HCEC 1CT (cell line): ENCODE measurements at places on chromosomes 2 and 18.
A peak's percentile ranks its signal among the peaks of the same experiment; 100 is the strongest.

DNA sequence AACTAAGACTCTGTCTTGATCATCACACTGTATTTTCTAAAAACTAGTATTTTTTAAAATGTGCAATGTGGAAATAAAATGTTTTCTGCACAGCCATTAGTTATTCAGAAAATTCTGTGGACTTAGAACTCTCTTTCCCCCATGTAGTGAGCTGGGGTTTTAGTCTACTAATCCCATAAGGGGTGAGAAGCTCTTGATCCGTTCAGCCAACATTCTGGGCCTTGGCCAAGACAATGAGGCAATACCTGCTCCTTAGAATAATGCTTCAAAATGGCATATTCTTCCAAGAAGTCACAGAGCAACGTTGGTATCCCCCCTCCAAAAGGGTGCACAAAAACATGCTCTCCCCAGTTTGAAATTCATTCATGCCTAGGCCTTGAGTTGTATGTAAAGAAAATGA lies 4.0 kb downstream of the REEP1 start:
- no peak for DNase-seq

DNA sequence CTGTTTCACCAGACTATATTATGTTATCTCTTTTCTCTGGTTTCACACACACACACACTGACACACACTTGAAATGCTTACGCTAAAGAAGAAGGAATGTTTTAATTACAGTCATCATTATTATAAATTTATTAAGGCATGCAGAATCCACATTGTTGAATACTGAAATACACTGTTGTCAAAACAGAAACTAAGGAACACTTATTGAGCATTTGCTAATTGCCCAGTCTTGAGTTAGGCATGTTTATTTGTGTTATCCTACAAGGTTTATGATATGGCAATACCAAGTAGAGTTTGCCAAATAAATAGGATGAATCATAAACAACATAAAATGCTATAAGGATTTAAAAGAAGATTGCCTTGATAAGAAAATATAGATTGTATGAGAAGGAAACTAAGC lies 917.0 kb upstream of the PIK3C3 start:
- no peak for DNase-seq

- no peak for DNase-seq
Observed at GRCh38 chr2:30915486-30915885, 108.2 kb upstream of the CAPN13 start.

DNA sequence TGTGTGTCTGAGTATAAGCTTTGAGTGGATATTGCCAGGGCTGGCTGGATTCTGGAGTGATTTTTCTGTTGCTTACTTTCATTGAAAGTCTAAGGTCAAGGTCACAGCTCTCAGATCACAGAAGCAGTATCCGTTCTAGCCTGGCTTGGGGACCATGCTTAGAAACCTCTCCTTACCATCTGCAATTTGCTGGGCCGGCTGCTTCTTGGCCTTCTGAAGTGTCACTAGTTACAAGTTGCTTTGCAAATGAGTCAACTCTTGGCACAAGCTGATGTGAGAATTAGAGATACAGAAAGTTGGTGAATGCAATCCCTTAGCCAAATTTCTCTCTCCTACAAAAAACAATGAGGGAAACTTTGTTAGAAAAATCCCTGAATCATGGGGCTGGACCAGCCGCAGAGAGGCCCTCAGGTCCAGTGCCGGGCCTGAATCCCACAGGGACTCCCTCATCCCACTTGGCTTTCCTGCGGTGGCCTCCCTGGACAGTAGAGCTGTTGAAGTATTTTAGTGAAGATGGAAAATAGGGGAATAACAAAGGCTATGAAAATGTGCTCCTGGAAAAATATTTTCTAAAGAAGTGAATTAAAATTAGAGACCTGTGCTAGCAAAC lies 92.7 kb upstream of the CNGA3 start:
- peak; percentile 11 for DNase-seq

DNA sequence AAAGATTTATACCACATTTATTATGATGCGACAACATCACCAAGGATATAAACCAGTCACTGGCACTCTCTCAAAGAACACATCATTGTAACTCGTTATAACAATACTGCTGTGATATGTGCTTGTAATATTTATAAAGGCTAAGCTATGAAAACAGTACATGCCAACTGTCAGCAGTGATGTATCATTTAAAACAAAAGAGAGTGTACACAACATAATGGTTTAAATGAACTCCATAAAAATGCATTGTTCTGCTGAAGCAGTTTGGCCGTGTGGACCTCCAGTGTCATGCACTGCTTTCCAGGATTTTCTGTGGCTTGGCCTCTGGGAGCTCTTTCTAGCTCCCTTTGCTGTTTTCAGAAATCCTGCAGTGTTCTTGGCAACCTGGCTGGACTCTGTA lies 215.6 kb downstream of the MTX2 start:
- no peak for DNase-seq

- no peak for DNase-seq
Observed at GRCh38 chr2:24238158-24238557, 63.3 kb downstream of the FAM228A start.

DNA sequence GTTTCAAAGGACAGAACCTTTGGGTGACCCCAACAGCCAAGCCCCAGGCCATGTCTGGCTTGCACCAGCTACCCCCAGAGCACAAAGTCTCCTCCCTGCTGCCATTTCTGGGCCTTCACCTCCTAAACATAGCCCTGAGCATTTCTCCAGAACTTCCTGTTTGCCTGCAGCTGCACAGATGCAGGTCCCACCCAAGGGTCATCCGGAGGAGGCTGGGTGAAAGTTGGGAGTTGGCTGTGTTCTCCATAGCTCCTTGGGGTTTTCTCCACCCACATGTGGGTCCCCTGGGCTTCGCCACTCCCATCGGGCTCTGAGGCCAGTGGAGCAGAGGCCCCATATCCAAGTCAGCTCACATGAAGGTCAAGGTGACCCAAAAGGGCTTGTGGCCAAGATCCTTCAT lies 4.3 kb downstream of the TNP1 start:
- no peak for DNase-seq

GRCh38 chr2:237156857-237157779 lies 71.4 kb downstream of the COPS8 start:
- DNase-seq: no peak

GRCh38 chr2:149143734-149144133 lies 105.2 kb downstream of the LYPD6B start:
- DNase-seq: no peak

- DNase-seq: no peak
Observed at GRCh38 chr2:44774826-44775492, 166.5 kb upstream of the SIX3 start.

- no peak for DNase-seq
Observed at GRCh38 chr2:60811491-60812375, 55.7 kb downstream of the PAPOLG start.

DNA sequence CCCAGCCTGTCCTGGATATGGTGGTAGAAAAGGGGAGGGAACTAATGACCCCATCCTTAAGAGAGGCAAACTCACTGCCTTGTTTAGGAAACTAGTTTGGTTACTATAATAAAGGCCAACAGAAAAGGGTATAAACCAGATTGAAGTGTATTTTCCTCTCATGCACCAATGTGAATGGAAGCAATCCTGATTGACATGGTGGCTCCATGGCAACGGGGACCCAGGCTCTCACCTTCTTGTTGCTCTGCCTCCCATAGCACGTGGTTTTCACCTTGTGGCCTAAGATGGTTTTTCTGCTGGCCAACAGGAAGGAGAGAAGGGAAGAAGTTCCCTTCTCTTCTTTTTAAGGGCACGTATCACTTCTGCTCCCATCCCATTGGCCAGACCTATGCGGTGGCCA lies 67.3 kb upstream of the NRP2 start:
- no peak for DNase-seq

GRCh38 chr2:136874258-136874657 lies 108.9 kb downstream of the THSD7B start:
- no peak for DNase-seq

DNA sequence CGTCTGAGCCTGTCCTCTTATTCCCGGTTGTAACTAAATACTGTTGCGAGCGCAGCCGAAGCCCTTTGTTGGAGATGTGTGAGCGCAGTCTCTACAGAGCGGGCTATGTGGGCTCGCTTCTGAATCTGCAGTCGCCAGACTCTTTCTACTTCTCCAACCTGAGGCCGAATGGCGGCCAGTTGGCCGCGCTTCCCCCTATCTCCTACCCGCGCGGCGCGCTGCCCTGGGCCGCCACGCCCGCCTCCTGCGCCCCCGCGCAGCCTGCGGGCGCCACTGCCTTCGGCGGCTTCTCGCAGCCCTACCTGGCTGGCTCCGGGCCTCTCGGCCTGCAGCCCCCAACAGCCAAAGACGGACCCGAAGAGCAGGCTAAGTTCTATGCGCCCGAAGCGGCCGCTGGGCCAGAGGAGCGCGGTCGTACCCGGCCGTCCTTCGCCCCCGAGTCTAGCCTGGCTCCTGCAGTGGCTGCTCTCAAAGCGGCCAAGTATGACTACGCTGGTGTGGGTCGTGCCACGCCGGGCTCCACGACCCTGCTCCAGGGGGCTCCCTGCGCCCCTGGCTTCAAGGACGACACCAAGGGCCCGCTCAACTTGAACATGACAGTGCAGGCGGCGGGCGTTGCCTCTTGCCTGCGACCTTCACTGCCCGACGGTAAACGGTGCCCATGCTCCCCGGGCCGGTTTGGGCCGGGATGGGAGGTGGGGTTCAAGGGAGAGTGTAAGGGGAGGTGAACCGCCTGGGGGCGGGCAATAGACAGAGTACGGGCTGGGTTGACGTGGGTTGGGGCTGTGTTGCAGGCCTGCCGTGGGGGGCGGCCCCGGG lies at the start of gene HOXD12:
HOXD12 (plus strand) TSS at position 68 of the 819 bp plus-strand sequence; CDS start at position 75, 7 bp downstream.
- DNase-seq: no peak

DNA sequence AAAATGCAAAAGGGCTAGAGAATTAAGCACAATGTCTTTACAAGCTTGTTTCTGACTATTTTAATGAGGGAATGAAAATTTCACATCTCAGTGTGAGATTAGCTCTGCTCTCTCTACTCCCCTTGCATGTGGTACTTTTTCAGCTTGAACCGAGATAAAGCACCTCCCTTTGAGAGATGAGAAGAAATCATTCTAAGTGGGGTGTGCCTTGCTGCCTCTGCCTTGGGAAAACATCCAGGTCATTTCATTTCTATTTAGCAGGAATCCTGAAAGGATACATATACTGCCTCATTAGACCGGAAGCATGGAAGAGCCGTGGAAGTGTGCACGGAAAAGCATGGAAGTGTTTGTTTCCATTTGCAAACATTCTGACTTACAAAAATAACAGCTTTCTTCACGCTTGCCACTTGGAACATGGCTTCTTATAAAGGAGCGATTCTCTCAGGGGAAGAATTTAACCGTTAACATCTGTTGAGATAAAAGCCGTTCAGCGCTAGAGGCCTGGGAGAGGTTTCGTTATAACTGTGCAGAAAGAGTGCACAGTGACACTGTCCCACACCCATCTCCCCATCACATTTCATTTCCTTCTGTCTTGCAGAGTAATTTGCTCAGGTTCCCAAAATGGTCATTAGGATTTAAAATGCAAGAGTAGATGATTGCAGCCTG lies 16.7 kb downstream of the NOSTRIN start:
- no peak for DNase-seq

GRCh38 chr2:188956961-188957360 lies 17.2 kb upstream of the COL3A1 start:
- DNase-seq: no peak

GRCh38 chr18:62200121-62200914 lies 13.3 kb downstream of the RELCH start:
- DNase-seq: no peak

DNA sequence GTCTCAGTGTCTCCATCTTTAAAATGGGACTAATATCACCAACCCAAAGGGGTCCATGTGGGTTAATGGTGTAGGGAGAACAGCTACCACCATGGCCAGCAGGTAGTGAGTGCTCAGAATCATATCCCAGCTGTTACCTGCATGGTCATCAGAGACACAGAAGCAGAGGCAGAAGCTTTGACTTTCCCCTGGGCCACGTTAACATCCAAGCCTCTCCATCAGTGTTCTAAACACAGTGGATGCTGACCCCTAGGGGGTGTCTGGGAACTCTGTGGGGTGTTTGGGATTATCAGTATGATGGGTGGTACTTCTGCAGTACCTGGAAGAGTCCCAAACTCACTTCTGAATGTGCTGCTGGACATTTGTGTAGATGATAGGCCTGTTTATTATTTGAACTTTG lies 93.6 kb downstream of the GYPC start:
- DNase-seq: no peak

DNA sequence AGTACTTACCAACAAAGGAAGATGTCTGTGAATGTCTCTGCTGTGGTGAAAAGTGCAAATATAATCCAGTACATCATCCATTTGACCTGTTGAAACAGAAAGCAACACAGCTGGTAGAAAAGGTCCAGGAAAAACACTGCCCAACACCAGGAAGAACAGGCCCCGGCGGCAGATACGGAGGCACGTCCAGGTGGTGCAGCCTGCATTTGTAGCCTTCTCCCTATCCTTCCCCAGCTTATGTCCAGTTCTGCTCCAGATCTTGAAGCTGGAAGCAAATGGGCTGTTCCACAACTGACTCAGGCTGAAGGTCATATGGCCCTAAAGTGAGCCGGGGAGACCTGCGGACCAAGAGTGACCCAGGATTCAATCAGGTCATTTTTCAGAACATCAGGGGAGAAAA lies 64.7 kb downstream of the MRPL35 start:
- no peak for DNase-seq
